ENCODE measurements at places on chromosomes 6 and 20.

DNA sequence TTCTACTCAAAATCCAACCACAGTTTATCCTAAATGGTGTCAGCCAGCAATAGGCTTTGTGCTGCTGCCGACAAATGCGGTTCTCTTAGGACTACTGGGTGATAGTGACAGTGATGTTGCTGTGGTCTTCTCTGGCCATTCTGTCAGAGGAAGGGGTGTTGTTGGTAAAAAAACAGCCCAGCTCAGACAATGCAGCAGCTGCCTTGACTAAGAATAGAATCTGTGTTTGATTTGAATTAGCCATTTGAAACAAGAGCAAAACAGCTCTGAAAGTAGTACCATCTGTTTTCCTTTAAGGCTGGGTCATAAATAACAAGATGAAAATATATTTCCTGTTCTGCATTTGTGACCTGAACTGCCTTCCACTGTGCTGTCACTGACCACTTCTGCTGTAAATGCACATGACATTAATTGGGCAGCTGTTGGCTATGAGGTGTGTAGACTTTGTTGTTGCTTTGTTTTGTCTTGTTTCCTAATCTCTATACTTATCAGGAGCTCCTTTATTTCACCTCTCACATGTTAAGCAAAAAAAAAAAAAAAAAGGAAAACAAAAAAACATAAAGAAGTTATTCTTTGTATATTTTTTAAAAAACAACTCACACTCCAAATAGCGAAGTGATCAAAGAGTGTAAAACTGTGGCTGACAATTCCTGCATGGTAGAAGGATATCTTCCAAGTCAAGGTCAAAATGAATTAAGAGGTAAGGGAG is 497.8 kb upstream of the ARID1B start:
- DNase-seq: no peak

DNA sequence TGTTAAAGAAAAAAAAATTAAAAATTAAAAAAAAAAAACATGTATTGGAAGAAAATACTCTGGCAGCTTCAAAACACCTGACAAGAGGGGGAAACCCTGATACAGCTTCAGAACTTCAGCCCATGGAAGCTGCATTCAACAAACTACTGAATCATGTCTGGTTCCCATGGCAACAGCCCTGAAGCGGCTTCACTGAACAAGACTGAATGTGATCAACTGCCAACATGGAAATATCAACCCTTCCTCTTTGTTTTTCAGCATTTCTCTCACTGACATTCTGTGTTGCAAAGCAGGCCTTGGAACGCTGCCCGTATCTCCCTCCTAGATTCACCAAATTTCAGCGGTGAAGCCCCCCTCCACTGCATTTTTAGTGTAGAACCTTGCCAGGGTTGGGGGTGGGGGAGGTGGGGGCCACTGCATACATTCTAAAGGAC is 91.3 kb upstream of the SHLD1 start:
- DNase-seq: peak; percentile 55

- no peak for DNase-seq
Observed at GRCh38 chr6:49648036-49648435, 11.4 kb upstream of the RHAG start.

- no peak for DNase-seq
Observed at GRCh38 chr20:56752274-56752673, 123.2 kb downstream of the TFAP2C start.

DNA sequence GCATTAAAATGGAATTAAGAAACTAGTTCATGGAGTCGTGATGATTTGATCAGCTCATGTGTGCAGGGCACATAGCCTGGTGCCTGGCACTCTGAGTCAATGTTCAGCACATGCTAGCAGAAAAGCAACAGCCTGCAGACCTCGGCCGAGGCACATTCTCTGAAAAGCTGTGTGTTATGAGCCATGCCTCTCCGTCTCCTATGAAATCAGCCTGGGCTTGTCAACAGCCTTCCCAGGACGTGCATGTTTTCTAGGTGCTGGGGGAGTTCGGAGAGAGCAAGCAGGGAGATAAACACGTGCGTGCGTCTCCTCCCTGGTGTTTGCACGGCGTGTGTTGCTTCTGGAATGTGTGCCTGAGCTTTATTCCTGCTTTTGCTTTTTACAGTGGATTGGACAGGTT is 207.8 kb upstream of the KCNG1 start:
- DNase-seq: no peak

DNA sequence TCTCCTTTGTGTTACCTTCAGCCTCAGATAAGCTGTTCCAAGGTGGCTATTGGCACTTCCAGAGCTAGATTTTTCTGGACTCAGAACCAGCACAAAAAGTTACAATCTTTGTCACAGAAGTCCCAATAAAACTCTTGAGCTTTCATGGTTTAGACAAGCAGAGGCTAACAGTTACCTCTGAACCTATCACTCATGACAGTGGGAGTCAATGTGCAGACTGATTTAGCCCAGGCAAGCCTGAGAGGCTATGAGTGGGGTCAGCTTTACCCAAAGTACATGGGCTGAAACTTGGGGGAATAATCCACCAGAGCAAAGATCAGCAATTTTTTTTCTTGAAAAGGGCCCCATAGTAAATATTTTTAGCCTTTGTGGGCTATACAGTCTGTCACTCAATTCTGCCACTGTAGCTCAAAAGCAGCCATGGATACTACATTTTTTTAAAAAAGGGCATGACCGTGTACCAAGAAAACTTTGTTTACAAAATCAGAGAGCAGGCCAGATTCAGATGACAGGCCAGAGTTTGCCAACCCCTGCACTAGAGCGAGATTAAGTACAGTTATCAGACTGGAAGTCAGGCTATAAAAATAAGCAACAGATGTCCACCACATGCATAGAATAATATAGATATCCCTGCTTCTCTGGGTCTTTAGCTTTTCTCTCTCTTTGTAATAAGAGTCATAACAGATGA is 20.0 kb downstream of the CCN2 start:
- DNase-seq: no peak

DNA sequence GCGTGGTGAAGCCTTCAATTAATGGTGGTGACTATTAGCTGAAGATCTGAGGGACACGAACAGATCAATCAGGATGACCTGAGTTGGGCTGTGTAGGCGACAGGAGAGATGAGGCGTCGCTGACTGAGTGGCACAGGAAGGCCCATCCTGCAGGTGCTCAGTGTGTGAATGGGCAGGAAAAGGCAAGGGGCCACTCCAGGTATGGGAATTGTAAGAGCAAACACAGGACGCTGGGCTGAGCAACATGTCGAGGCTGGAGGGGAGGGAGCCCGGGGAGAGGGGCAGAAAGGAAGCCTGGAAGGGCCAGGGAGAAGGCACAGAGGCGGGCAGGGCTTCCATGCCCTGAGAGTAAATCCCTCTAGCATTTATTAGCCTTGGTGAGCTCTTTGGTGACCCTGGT is 151.0 kb downstream of the VEGFA start:
- no peak for DNase-seq

GRCh38 chr6:121549736-121550135 is 114.3 kb downstream of the GJA1 start:
- no peak for DNase-seq

- no peak for DNase-seq
Observed at GRCh38 chr6:16851758-16852157, 90.5 kb upstream of the ATXN1 start.

DNA sequence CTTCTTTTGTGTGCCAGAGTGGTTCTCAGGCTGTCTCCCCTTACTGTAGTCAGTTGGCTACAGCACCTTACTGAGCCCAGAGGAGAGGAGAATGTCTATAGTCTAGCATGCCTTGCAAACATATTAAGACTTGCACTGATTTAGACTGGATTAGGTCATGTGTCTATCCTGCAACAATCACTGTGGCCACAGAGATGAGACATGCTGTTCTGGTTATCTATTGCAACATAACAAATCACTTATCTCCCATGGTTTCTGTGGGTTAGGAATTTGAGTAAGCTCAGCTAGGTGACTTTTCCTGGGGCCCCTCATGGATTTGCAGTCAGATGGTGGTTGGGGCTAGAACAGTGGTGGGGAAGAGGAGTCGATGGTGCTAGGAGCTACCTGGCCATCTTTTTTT is 261.3 kb downstream of the SOD2 start:
- DNase-seq: no peak

DNA sequence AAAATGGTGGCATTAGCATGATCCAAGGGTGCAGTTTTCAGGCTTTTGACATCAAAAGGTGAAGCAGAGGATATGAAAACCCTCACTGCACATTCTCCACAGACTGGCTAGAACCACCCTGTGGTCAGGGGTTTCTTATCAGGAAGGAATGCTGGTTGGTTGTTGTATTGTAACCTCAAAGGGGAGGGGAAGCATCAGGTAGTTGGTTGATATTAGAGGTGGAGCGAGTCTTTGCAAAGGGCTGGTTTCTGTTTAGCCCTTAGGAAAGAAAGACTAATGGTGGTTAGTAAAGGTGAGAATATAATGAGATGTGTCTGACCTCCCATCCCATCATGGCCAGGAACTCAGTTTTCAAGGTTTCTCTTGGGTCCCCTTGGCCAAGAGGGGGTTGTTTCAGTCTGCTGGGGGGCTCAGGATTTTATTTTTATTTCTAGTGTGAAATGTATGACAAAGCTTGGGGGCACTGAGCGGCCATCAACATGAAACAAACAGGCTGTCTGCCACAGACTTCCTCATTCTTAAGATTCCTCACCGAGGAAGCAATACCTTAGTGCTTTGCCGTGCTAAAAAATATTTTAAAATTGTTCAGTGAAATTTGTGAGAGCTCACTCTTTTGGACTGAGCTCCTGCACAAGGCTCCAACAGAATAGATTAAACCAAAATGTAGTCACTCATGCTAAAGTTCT is 47.5 kb upstream of the PROKR2 start:
- DNase-seq: no peak

DNA sequence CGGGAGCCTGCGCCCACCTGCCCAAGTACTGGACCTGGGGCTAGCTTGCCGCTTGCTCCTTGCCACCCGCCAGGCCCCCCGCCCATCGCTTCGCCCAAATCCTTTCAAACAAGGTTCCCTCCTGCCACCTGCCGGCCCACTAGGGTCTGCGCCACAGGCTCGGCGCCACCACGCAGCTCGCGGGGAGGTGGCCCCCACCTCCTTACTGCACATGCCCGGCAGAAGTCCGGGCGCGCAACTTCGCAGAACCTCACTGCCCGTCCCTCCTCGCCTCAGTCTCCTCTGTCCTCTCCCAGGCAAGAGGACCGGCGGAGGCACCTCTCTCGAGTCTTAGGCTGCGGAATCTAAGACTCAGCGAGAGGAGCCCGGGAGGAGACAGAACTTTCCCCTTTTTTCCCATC is 11.2 kb downstream of the GNAS-AS1 start:
- DNase-seq: no peak

DNA sequence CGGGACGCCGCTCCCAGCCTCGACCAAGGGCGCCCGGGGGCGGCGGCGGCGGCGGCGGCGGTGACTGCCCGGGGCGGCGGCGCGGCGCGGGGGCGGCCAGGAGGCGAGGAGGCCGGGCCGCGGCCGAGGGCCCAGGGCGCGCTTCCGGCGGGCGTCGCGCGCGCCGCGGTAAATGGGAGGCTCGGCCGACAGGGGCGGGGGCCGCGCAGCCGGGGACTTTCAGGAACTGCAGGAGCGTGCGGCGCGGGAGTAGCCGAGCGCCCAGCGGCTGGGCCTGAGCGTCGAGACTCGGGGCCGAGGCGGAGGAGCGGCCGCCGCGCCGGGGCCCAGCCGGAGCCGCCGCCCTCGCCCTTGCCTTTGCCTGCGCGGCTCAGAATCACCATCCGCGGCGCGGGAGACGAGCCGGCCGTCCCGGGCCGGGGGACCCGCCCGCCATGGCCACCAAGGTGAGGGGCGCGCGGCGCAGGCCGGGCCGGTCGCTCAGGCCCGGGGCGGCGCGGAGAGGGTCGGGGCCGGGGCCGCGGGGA is at the start of gene SNX9:
Gene SNX9 (plus strand): TSS at position 246 of the 527 bp plus-strand sequence. CDS start 189 bp downstream, at position 435.
- no peak for DNase-seq

DNA sequence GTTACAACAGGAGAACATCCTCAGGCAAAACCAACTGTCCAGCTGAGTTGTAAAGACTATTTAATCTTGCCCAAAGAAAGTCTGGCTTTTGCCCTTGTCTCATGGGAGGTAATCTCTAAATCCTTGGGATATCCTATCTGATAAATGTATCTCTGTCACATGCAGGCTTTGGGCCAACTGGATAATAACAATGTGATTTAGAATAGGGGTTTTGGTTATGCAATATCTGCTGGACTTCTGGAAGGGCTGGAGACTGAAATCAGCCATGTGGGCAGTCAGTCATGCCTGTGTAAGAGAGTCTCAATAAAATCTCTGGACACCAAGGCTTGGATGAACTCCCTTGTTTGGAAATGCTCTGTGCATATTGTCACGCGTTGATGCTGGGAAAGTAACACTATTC is 56.3 kb upstream of the PRL start:
- no peak for DNase-seq

DNA sequence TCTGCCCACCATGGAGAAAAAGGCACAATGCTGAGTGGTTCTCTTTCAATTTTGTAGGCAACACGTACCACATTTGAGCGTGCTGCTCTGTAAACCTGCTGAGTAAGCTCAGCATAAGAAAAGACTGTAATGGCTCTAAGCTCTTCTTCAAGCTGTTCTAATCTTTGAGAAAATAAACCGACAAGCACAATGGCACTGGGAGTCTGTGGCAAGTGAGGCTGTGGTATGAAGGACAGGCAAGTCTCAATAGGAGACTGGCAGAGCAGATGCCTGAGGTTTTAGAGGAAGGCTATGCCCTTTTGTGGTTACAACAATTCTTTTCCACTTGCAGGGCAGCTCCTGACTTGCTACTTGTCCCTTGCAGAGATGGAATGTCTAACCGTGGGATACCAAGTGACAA is 136.7 kb upstream of the EXOC2 start:
- no peak for DNase-seq

DNA sequence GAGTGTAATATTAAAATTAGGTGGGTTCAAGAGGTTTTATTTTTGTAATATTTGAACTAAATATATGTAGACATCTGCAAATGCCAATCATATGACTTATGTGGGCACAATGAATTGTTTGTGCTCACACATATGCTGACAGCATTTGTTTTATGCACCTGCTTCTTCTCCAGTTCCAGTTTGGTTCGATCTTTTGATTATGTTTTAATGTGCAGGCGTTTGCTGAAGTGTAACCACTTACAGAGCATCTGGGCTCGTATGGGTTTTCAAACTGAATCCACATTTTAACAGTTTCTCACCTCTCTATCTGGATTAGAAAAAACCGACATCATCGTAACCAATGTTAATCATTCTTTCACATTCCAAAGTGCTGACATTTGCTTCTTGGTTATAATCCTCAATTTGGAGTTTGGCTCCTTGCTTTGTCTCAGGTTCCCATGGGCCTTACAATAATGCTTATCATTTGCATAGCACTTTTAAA is 129.1 kb upstream of the SPACA1 start:
- no peak for DNase-seq

GRCh38 chr6:169189182-169189581 is 64.5 kb downstream of the THBS2 start:
- DNase-seq: no peak

- no peak for DNase-seq
Observed at GRCh38 chr6:56655249-56655648, 12.6 kb upstream of the DST start.

- no peak for DNase-seq
Observed at GRCh38 chr6:37838219-37838921, 18.8 kb downstream of the ZFAND3 start.

- no peak for DNase-seq
Observed at GRCh38 chr6:71049198-71049770, 92.4 kb upstream of the B3GAT2 start.

Data from T-cell (primary cell).